ENCODE measurements at places on chromosomes 6 and 20.
A peak's percentile ranks its signal among the peaks of the same experiment; 100 is the strongest.

GRCh38 chr6:139126931-139127330 lies 7.9 kb upstream of the HECA start:
- no peak for DNase-seq

- DNase-seq: peak; percentile 12
Observed at GRCh38 chr6:13863699-13864155, 49.4 kb upstream of the MCUR1 start.

- peak; percentile 54 for DNase-seq
Observed at GRCh38 chr6:152087096-152087495, 279.6 kb downstream of the ESR1 start.

GRCh38 chr6:3283641-3284435 lies 25.1 kb downstream of the PSMG4 start:
- DNase-seq: no peak

DNA sequence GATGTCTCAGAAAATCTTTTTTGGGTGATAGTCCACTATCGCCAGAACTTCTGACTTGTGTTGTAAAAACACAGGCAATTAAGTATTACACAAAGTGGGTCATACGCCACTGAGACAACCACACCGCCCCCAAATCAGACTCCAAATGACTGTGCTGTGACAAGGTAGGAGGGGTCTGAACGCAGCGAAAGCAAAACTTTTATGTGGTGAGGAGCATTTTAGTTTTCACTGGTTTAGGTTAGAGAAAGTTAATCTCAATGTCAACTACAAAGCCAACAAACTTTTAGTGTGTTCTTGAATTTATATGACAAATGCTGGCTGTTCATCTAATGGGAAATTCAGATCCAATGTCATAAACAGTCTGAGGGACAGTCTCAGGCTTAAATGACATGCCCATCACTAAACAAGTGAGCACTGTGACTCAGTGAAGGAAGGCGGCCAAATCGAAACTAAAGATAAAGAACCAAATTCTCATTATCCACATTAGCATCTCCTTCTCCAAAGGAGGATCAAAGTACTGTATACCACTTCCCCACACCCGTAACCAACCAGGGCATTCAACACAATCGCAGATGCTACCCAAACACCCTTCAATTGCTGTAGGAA lies 186.7 kb downstream of the GJA10 start:
- DNase-seq: no peak

DNA sequence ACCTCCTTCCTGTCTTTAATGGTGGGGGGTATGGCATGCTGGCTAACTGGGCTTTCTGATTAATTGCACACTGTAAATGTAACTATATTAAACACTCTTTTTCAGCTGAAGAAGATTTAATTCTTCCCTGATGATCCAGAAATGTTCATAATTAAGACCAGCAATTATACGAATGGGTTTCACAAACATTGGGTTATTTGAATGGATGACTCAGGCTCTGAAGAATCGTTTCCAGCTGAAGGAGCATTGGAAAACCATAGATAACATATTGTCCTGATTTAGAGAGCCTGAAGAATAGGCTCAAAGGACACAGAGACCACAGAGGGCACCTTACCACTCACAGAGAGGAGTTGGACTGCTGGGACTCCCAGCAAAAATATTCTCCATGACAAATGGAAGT lies 130.7 kb upstream of the SSTR4 start:
- no peak for DNase-seq

DNA sequence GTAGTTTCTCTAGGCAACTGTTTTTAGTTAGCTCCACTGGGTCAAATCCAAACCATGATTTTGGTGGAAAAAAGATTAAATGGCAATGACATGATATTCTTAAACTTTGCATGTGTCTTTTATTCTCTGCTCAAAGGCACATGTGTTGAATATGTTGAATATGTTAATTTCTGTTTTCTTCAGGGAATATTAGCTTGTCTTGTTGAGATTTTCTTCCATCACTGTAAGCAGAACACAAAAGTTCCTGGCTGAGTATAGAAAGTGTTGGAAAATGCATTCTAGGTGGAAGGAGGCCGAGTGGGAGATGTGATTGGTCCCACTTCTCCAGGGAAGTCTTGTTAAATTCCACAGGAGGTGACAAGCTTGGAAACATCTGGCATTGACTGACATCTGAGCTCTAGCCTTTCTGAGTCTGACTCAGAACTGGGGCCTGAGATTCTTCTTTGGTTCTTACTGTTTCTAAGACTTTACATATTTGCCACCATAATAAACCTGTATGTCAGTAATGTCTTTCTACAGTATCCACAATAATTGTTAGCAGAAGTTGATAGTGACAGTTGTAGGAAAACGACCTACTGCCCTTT lies 81.1 kb downstream of the LAMA4 start:
- no peak for DNase-seq

GRCh38 chr6:106995640-106996039 lies 21.1 kb upstream of the CD24 start:
- no peak for DNase-seq
